Endothelial cell (in vitro differentiated cells): ENCODE measurements at places on chromosomes 1 and 21.

- peak; percentile 16 for DNase-seq
Observed at GRCh38 chr1:167328816-167329483, 108.3 kb downstream of the POU2F1 start.

- DNase-seq, result no peak
Observed at GRCh38 chr1:160734301-160734700, 4.7 kb upstream of the SLAMF7 start.

DNA sequence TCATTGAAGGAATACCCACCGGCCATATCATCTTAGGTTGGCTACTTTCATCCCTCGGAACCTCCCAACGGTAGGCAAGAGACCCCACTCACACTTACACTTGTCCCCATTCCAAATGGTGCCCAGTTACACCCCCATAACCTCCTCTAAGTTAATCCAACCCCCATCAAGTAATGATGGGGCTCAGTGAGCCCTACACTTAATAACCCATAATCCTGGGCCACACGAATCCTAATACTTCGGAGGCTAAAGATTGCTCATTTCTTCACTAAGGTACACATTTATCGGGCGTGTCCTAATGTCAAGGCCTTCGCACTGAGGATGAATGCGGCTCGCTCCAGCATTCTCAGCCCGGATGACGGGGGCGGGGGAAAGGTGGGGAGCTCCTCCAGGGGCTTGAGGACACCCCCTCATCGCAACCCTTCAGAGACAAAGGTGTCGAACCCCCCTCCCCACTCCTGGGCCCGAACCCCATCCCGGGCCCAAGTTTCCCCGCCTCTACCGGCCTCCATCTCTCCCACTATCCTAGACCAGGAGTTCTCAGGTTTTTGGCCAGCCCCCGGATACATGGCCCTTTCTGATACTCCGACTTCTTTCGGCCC, 435 bp downstream of the ILF2 start:
- DNase-seq, result no peak

GRCh38 chr1:116679828-116680628, 12.5 kb upstream of the IGSF3 start:
- DNase-seq, result no peak

GRCh38 chr21:36134803-36135390, at the start of gene CBR3:
CBR3 (plus strand) TSS chr21:36135079; CDS start chr21:36135193, 114 bp downstream.
- no peak for DNase-seq

DNA sequence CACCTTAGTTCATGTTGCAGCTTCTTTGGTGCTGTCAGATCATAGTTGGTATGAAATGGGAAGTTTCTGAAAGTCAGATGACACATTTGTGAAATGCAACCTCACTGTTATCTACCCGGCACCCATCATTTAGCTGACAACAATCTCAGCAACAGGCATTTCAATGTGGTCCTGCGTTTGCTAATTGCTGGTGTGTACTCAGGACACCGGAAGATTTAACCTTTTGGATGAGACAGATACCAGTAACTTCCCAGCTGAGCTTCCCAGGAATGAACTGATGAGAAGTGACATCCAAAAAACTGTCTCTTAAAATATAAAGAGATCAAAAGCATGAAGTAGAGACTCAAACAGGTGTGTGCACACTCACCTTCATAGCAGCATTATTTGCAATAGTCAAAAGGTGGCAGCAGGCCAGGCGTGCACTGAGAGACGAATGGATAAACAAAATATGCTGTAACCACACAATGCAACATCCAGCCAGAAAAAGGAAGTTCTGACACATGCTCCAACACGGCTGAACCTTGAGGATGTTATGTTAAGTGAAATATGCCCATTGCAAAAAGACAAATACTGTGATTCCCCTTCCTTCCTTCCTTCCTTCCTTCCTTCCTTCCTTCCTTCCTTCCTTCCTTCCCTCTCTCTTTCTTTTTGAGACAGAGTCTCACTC, 7.9 kb upstream of the CLDN14 start:
- DNase-seq, result no peak

DNA sequence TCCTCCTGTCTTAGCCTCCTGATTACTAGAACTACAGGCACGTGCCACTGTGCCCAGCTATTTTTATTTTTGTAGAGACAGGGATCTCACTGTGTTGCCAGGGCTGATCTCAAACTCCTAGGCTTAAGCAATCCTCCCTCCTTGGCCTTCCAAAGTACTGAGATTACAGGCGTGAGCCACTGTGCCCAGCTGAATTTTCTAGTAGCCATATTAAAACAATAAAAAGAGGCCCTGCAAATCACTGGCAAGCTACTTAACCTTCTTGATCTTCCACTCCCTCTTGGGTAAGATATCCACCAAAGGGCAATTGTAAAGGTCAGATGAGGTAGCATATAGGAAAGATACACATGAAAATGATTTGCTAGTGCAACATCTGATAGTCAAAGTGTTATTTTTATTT, 65.6 kb upstream of the SRSF10 start:
- no peak for DNase-seq

- peak; percentile 15 for DNase-seq
Observed at GRCh38 chr1:1599935-1600860, at the start of gene FNDC10. FNDC10 (minus strand) TSS chr1:1600135; CDS start chr1:1600015, 120 bp downstream.

DNA sequence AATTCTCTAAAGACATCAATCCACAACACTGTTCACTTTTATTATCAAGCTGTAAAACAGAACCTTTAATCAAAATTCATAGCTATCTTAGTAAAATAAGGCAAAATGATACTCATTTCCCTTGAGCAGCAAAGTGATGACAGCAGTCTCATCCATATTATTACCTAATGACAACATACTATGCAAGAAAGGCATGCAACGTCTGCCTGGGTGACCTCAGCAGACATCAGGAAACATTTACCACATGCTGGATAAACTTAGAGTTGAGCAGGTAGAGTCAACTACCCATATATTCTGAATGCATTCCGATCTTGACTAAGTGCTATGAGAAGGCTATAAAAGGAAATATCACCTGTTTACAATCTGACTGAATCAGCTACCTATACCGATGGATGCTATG, 145.1 kb downstream of the SIPA1L2 start:
- DNase-seq, result no peak

DNA sequence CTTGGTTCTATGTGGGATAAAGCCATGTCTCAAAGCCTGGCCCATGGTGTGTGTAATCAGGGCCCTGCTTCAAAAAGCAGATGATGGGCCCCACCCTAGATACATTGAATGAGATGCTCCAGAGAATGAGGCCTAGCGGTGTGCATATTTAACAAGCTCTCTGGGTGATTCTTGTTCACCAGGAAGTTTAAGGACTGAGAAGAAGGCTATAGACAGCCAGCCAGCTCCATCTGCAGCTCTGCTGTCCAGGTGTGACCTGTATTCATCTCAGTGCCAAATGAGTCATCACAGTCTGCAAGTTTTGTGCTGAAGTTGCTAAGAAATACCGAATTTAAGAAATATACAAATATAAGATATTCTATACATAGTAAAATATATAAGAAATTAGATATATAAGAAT, 182.0 kb upstream of the RUNX1 start:
- DNase-seq, result no peak

DNA sequence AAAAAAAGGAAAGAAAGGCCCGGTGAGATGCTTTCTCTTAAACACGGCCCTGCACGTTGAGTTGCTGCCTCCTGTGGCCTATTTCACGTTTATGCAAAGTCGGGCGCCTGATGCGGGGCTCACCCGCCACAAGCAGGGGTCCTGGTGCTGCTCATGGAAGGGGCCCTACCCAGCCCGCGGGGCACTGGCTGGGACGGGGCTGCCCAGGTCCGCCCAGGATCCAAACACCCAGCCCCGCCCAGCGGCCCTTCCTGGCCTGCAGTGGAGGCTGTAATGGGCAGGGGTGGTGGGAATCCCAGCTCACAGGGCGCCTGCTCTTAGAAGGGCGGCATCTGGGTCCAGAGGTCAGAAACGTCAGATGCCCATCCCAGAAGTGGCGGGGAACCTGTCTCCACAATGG, 1.6 kb downstream of the COL6A2 start:
- DNase-seq, result peak; percentile 19

GRCh38 chr1:11730429-11730891, 5.5 kb upstream of the AGTRAP start:
- peak; percentile 28 for DNase-seq

DNA sequence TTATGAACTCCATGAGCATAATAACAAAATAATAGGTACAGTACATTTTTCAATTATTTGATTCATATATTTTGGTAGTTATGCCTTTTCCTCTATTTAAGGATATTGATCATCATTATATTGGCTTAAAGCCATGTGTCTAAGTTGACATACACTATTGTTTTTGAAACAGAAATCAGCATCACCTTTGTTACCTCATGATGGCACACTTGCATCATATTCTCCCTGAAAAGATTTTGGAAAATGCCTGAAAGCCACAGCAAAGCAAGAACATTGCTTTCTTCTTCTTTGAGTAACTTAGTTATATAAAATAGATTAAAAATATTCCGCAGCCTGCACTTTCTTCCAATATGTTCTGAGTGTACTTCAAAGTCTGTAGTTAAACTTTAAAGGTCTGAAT, 33.3 kb downstream of the TMPRSS15 start:
- no peak for DNase-seq

- DNase-seq, result peak; percentile 72
Observed at GRCh38 chr1:216600730-216601609, 122.3 kb downstream of the ESRRG start.

GRCh38 chr1:224745924-224746323, 129.8 kb downstream of the CNIH3 start:
- no peak for DNase-seq

GRCh38 chr1:16926491-16927073, 4.9 kb downstream of the CROCC start:
- DNase-seq, result no peak

DNA sequence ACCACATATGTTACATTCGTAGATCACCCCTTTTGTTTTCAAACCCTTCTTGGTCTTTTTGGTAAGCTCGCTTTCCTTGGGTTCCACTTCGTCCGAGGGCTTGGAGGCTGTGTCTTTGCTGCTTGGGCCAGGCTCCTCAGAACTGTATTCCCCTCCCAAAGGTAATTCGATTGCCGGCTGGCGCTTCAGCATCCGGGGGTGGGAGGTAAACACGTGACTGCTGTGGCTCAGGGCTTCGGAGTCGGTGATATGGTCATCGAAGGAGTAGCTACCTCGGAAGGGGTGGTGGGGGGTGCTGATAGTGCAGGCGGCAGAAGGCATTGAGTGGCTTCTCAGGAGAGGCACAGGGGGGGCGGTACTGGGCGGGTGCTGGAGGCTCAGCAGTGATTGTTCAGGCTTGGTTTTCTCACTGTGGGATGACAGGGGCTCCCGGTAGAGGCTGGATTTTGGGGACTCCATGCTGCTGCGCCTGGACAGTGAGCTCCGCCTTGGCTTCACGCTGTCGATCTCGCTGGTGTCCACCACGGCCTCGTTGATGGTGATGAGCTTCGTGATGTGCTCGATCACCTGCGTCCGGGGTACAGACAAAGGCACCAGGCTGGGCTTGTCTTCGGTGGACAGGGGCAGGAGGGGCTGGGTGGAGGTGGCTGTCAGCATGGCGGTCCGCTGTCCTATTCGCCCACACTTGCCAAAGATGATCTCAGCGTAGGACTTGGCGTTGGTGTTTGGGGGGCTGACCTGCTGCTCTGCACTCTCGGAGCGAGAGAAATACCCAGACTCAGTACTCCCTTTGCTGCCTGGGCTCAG, 98.6 kb upstream of the EDN2 start:
- DNase-seq, result no peak

- no peak for DNase-seq
Observed at GRCh38 chr1:99590578-99591209, 55.2 kb upstream of the PALMD start.

- no peak for DNase-seq
Observed at GRCh38 chr1:119396982-119397381, 18.0 kb upstream of the HSD3B2 start.

DNA sequence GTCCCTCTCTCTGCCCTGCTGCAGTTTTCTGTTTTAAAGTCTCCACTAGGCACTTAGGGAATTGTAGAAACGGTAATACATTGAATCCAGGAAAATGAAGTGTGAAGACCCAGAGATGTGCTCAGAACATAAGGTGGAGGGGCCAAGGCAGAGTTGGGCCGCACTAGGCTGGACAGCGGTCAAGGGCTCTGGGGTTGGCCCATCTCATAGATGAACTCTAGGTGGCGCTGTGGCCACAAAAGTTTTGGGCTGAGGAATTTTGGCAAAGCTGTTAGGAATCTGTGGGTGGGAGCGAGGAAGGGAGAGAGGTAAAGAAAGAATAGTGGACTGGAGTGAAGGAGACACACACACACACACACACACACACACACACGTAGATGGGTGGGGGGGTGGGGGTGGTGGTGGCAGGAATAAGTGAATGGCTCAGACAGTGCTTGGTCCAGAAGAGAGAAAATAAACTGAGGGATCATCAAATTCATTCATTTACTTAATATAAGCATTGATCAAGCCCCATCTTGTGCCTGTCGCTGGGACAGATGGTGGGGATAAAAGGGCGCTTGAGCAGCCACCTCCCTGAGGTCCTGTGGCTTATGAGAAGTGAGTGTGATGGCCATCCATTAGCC, 258.5 kb downstream of the TRABD2B start:
- DNase-seq, result peak; percentile 79

- no peak for DNase-seq
Observed at GRCh38 chr1:234484991-234485739, 6.2 kb upstream of the TARBP1 start.

DNA sequence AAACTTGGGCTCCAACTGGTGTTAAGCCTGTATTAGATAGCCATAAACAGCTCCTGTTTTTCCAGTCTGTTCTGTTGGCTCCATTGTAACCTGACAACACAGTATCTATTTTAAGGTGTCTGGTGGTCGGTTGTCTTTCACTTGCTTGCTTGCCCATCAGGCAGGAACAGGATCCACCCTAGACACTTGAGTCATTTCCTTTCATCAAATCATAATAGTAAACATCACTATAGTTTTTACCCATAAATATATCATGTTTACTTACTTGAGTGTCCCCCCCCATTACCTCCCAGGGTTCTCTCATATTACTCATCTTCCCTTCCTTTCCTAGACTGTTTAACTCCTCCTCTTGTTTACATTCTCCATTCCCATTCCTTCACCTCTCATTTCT, 2.9 kb downstream of the DDI2 start:
- no peak for DNase-seq

DNA sequence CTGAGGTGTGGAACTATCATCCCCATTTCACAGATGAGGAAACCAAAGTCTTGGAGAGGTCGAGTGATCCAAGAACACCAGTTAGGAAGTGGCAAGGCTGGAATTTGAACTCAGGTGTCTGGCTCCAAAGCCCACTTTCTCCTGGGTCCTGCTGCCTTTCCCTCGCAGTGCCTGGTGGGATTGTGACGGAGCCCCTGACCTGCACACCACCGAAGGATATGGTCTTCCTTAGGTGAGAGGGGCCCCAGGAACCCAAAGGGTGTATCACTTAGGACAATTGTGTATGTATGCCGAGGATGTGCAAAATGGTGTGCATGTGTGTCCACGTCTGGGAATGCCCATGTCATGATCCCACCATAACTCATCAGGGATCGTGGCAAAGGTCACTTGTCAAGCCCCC, 392.7 kb downstream of the MATN1 start:
- no peak for DNase-seq

GRCh38 chr1:175512637-175513412, 230.6 kb downstream of the TNR start:
- DNase-seq, result no peak

GRCh38 chr1:212667223-212668139, 32.2 kb downstream of the BATF3 start:
- DNase-seq, result peak; percentile 28
